ENCODE measurements at places on chromosomes 6 and 20.

- DNase-seq, result no peak
Observed at GRCh38 chr20:61908057-61909026, 157.3 kb downstream of the TAF4 start.

- no peak for DNase-seq
Observed at GRCh38 chr6:102742754-102743356, 1349.3 kb downstream of the GRIK2 start.

- no peak for DNase-seq
Observed at GRCh38 chr6:34334796-34335416, 57.6 kb downstream of the NUDT3 start.

DNA sequence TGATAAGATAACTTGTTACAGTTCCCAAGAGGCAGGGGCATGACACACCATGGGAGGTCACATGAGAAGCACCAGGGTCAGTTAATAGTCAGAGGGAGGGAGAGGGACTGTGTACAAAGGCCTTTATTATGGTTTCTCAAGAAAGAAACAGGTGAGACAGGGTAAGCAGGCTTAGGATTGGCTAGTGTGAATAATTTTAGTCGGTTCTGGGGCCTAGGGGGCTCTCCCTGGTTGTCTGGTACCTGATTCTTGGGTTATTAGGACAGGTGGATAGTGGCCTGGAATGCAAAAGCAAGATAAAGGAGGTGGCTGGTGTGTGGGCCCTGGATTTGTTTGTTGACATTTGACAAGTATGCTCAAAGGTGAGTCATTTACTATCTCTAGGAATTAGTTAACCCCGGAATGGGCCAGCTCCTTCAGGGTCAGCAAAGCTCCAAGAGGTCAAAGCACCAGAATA lies 49.4 kb upstream of the MCUR1 start:
- peak; percentile 72 for DNase-seq

- DNase-seq, result no peak
Observed at GRCh38 chr6:134288538-134289203, 29.2 kb downstream of the SGK1 start.

DNA sequence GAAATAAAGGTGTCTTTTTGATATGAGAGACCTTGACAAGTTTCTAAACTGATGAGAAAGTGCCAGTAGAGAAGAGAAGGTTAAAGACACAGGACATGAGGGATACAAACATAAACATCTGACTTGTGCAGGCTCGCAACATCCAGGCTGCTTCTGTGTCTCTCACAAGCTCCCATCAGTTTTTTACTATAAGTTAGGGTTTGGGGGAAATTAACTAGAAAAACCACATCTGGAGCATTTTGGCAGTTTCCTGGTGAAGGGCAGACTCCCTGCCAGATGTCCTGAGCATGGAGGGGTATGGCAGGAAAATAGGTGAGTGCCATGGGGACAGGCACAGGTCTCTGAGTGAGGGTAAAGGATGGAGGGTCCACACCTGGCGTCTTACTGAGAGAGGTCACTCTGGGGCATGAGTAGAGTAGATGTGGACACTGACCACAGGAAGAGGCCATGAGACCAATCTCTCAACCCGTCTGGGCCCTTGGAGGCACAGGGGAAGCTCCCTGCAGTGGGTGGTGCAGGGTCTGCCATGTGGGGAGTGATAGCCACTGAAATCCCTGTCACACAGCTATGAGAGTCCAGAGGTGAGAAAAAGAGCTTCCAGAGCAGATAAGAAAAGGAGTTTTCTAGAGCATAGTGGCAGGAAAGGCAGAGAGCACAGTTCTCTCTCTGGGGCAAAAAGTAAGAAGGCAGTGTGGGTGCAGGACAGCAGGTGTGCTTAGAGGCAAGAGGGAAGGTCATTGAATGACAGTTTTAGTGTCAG lies 193.3 kb upstream of the SYNDIG1 start:
- peak; percentile 51 for DNase-seq

DNA sequence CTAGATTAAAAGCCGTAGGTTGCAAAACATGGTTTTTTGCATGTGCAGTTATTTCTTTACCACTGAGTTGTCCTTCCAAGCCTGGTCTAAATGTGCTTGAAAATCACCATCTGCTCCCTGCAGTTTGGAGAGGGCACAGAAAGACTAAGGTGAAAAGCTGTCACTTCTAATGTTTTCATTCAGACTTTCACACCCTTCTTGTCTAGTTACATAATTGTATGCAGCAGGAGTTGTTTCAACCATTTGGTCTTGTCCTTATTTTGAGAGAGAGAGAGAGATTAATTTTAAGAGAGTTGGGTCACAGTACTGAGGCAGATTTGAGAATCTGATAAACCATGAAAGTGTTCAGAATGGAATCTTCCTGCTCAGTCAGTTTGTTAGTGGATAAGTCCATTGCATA lies 82.5 kb downstream of the ARID1B start:
- no peak for DNase-seq

- no peak for DNase-seq
Observed at GRCh38 chr20:3135507-3136070, 24.1 kb downstream of the FASTKD5 start.

GRCh38 chr6:74356391-74356790 lies 660.4 kb downstream of the CD109 start:
- peak; percentile 74 for DNase-seq

- peak; percentile 90 for DNase-seq
Observed at GRCh38 chr6:79467716-79468115, 69.5 kb downstream of the LCA5 start.

- DNase-seq, result peak; percentile 63
Observed at GRCh38 chr6:3208098-3208774, 19.2 kb downstream of the TUBB2B start.

DNA sequence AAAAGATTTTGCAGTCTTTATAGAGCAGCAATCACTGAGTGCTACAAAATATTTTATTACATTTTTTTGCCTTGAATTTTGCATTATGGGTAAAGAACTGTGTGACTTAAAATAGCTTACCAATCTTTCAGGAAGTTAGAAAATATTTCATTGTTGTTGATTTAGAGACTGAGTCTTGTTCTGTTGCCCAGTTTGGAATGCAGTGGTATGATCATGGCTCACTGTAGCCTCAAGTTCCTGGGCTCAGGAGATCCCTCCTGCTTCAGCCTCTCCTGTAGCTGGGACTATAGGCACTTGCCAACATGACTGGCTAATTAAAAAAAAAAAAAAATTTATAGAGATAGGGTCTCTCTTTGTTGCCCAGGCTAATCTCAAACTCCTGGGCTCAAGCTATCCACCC lies 100.8 kb downstream of the ADGRB3 start:
- no peak for DNase-seq

GRCh38 chr6:125853168-125853567 lies 62.4 kb downstream of the NCOA7 start:
- no peak for DNase-seq

DNA sequence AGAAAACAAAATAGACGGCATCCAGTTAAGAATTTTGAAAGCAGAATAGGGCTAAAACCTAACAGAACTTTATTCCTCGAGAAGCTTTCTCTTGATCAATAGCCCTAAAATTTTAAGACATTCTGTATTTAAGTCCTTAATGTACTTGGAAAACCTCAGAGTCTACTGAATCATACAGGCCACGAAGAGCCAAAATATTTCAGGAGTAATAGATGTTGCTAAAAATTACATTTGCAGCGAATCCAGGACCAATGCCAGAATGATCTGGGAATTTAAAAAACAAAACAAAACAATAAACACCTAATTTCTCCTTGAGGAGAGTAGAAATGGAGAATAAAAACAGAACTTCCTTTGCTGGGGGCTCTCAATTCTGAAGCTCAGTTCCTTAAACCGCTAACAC lies 23.3 kb downstream of the ATXN1 start:
- DNase-seq, result no peak

All from mesendoderm (in vitro differentiated cells).